H54 (cell line): ENCODE measurements at places on chromosomes 5 and 9.
A peak's percentile ranks its signal among the peaks of the same experiment; 100 is the strongest.

GRCh38 chr9:107740088-107740980 lies 250.8 kb upstream of the KLF4 start:
- no peak for DNase-seq

- peak; percentile 57 for DNase-seq
These were observed 87.5 kb upstream of the PPP2R2B start for GRCh38 chr5:146965761-146966659.

DNA sequence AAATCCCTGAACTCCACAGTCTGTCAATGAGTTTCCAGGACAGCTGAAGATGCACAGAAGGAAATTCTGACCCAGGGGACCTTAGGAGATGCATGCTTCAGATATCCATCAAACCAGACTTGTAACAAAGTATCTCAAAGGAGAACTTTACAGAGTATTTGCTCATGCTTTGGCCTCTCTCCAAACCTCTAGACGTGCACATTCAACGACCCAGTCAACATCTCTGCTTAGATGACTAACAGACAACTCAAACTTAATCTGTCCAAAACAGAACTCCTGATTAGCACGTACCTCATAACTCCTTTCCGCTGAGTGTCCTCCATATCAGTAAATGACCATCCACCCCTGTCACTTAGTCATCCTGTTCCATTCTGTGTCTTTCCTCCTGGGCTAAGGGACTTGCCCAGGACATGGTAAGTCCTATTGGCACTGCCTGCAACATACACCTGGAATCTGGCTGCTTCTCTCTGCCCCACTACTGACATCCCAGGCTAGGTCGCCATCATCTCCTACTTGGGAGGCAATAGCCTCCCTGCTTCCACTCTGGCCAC lies 107.4 kb downstream of the LMNB1 start:
- peak; percentile 34 for DNase-seq

DNA sequence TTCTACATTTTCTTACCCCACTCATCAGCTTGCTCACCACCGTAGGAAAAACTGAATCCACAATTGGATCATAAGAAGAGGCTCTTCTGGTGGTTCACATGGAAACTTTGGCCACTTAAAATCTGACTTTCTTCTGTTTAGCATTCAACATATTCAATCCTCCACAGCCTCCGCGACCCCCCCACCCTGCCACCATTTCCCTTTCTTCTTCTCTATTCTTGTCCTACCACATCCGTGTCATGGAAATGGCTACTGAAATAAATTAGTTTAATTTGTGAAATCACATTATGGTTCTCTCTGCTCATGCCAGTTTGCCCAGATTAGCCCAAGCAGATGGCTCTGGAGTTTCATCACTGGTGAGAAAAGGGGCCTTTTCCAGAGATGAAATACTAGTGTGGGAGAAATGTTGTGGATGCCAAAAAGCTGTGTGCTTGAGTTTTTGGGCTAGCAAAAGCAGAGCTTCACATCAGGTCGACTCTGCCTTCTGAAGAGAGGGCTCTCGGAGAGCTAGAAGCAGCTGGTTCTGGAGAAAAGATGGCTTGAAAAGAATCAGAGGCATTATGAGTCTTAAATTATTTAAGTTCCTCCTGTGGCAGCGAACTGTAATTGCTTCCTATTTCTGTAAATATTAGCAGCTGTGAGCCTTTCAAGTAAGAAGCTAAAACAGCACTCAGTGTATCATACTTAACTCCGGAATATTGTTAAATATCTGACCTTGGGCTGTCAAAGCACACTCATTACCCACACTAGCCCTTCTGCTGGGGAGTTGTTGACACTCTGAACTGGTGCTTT lies 107.1 kb downstream of the MAT2B start:
- DNase-seq = no peak

DNA sequence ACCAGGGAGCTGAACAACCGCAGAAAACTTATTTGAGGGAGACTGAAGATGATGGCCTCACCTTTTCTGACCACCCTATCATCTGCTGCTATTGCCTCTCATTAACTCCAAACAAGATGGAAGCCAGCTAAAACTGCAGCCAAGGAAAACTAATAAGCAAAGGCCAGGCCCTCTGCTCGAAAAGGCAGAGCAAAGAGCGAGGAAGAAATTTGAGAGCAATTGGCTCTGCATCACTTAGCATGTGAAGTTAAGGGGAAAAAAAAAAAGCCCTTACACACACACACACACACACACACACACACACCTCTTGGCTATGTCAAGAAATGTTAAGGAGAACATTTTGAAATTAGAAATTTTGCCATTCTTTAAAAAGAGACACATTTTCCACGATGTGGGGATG lies 228.1 kb upstream of the CYLC2 start:
- DNase-seq = no peak

- DNase-seq = no peak
These were observed 570.9 kb upstream of the GRIN3A start for GRCh38 chr9:102309379-102309778.

DNA sequence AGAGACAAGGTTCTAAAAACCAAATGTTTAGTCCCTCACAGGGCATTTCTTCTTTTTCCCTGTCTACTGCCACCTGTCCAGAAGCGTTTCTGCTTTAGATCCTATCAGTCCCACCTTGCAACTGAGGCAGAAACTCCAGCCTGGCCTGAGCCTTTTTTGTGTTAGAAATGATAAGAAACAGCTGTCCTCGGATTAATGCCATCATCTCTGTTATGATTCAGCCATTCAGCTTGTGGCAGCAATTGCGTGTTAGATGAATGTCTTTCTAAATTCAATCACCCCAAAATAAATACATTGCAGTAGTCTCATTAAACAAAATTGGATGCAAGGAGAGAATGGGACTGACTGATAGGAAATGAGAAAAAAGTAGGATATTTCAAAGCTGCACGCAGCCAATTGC lies 28.3 kb upstream of the FRMPD1 start:
- no peak for DNase-seq

- DNase-seq = no peak
These were observed 112.1 kb upstream of the LMX1B start for GRCh38 chr9:126501383-126502331.

DNA sequence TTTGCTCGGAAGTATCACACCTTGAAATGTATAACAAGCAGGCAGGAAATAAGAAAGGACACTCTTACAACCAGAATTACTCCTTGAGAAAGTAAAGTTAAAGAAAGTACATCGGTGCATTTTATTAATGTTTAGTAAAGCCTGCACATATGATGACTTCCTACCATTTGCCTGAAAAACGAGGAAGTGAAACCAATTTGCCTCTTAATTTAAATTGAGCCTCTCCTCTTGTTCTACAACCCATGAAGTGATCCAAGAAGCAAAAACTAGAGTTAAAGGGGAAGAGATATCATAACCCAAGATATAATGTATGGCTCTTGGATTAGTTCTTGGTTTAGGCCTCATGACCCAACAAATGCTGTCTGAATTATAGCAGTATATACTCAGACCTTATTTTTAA lies 95.6 kb downstream of the GNAQ start:
- DNase-seq = no peak

GRCh38 chr5:158054223-158055110 lies 195.5 kb upstream of the CLINT1 start:
- DNase-seq = no peak

DNA sequence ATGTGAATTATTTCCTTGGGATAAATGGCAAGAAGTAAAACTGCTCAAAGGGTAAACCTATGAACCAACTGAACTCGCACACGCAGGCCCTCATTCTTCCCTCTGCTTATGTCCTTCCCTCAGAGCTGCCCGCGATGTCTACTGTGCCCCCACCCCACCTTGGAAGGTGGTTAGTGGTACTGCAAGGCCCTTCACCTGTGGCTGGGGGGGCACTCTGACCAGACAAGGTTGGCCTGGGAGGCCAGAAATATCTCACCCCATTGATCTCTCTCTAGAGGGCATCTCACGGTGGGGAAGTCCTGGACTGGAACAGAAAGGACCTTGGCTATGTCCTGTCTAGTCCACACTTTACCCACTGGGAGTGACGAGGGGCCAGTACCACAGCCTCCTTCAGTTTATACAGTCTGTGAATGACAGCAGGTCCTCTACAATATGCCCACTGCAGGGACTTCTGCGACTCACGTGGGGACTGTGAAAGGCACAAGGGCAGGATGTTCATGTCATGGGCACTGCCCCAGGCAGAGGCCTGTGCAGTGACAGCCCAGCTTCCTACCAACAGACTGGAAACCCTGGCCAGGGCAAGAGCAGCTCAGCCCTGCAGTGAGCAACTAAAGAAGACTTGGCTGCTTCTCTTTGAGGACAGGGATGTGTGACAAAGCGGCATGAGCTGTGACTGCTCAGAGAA lies 56.8 kb upstream of the SYNPO start:
- DNase-seq = no peak

DNA sequence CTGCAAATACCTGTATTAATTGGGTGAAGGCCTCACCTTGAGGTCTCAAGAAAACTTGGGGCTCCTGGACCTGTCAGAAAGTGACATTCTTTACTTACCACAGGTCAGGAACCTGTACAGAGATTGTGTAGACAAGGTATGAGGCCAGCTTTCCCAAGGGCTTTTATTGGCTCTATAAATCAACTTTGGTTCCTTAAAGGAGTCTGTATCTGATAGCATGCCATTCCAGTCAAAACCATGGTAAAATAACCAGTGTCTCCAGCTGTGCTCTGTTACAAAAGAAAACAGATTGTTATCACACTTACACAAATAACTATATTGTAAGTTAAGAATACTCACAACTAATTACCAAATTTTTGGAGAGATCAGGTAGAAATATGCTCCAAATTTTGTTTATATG lies 64.5 kb downstream of the COL15A1 start:
- no peak for DNase-seq
